ENCODE measurements at places on chromosomes 6 and 20. TPM values are rescaled to one million over a fixed set of nuclear protein-coding genes. Genes with fewer than 3 reads are reported as not detected.

The SIRPD gene
- total RNA-seq: not detected

DNA sequence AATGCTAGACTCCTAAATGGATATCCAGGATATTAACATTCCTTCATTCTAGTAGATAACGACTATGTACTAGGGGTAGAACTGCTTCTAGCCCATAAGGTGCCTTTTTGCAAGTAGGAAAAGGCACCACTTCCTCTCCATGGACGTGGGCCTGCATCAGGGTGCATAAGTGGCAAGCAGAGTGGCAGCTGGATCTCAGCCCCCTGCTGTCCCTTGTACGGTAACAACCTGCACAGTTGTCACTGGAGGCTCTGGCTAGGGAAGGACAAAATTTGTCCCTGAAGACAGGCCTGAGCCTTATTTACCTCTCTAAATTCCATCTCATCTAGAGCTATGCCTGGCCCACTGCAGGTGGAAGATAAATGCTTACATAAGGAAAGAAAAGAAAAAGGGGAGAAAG is 42.5 kb upstream of the SAYSD1 start:
- no peak overlapping the region for H3K27ac ChIP-seq
- no peak overlapping the region for H3K4me3 ChIP-seq
- no peak for DNase-seq
- H3K4me1 ChIP-seq: no peaks in the 10 kb centered on the region

The BCAS4 gene
- total RNA-seq: 21.4 TPM

The KHDC1L gene
- not detected for total RNA-seq

The EYA2 gene
- 0.74 TPM for total RNA-seq

DNA sequence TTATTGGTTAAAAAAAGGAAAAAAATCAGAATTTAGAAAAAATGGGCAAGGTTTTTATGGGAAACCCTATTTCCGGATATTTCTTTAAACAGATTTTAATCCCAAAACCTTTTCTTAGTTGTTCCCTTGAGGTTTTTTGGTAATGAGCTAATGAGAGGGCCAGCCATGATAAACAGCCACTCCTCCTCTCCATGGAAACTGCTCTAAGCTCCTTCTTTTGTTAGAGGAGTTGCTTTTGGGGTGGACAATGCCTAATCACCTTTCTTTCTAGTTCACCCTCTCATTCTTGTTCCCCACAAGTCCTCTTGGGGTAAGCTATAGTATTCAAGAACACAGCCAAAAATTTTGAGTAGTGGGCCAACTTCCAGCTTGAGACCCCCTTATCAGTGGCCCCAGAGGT is 105.0 kb upstream of the FAM184A start:
- no peaks in the 10 kb centered on the region for H3K4me1 ChIP-seq
- peaks cover 5% of the 10 kb centered on the region for H3K36me3 ChIP-seq
- DNase-seq: no peak

DNA sequence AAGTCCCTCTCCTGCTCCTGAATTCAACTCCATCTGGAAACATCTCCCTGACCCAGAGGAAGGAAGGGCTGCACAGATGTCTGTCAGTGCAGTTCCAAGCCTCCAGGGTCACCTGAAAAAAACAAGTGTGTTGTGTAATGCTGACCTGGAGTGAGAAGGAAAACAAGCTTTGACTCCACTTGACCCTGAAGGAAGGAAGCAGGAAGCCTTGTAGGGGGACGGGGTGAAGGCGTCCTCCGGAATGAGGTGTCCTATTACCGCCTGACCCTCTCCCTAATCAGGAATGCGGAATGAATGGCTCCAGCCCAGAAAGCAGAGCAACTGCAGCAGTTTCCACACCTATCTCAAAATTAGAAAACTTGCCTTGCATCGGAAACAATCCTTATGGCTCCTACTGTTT is 13.9 kb upstream of the ADGRF5 start:
- DNase-seq: peak; percentile 62
- H3K27me3 ChIP-seq: no peaks in the 10 kb centered on the region
- H3K27ac ChIP-seq: no peak overlapping the region
- no peak overlapping the region for H3K4me3 ChIP-seq
- H3K36me3 ChIP-seq: no peaks in the 10 kb centered on the region
- no peaks in the 10 kb centered on the region for H3K4me1 ChIP-seq

- no peaks in the 10 kb centered on the region for H3K27me3 ChIP-seq
- no peak overlapping the region for H3K4me3 ChIP-seq
- no peak for DNase-seq
- no peak overlapping the region for H3K27ac ChIP-seq
- H3K4me1 ChIP-seq: no peaks in the 10 kb centered on the region
Measured at GRCh38 chr6:112058243-112059032, 4.5 kb downstream of the CCN6 start.

GRCh38 chr6:5905431-5906339 is 101.0 kb downstream of the NRN1 start:
- H3K36me3 ChIP-seq: no peaks in the 10 kb centered on the region
- H3K4me3 ChIP-seq: no peak overlapping the region
- no peaks in the 10 kb centered on the region for H3K4me1 ChIP-seq
- H3K27me3 ChIP-seq: no peaks in the 10 kb centered on the region
- H3K27ac ChIP-seq: no peak overlapping the region

The MUC21 gene
- not detected for total RNA-seq

DNA sequence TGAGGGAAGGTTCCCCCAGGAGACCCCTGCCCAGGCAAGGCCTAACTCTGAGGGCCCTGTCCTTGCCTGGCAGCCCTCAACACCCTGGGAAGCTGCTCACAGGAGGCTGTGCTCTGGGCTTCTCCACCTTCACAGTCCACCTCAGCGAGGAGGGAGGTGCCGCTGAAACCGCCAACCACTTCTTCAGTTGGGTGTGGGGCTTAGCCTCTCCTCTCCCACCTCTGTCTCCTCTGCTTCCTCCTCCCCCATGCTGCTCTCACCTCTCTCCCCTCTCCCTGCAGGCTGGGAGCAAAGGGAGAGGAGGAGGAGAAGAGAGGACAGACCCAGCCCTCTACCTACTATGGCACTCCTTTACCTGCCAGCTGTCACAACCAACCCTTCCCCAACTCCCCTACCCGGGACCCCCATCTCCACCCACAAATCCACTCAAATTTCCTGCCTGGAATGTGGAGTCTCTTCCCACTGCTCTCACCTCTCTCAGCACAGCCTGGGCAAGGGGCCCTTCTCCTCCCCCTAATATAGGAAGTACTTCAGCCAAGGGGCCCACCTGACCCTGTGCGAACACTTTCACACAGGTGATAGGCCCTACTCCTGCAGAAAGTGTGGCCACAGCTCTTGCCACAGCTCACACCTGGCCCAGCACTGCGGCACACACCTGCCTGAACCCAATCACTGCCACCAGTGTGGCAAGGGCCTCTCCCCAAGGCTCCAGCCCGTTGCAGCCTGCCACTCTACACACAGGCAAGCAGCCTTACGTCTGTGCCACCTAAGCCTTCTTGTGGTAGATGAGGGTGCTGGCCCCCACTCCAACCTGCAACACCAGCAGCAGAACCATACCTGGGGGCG is 7.2 kb downstream of the RING1 start:
- DNase-seq: no peak
- no peaks in the 10 kb centered on the region for H3K36me3 ChIP-seq
- H3K4me1 ChIP-seq: no peaks in the 10 kb centered on the region
- H3K27me3 ChIP-seq: peaks cover 62% of the 10 kb centered on the region
- H3K4me3 ChIP-seq: peak overlapping the region; percentile 39

The ANGPT4 gene
- total RNA-seq: 0.07 TPM

The PTGIS gene
- total RNA-seq: 18.9 TPM

DNA sequence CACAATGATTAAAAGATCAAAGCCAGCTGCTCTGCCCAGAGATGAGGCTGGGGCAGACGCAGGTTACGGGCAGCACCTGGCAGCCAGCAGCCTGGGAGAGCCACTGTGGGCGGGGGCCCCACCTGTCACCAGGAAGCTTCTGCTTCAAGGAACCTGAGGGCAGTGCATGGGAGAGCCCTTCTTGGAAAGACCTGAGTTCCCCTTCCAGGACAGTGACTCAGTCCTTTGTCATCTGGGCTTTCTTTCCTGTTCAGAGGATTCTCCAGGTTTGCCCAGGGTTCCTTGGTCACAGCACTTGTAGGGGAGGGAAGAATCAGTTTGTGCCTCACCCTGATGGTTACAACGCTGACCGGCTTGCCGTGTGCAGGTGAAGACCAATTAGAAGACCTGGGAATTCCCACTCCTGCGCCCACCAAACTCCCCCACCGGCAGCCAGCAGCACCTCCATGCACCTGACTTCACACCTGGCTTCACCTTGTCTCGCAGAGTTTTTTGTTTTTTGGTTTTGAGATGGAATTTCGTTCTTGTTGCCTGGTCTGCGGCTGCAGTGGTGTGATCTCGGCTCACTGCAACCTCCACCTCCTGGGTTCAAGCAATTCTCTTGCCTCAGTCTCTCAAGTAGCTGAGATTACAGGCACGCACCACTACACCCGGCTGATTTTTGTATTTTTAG is 2.0 kb downstream of the ZBP1 start:
- H3K36me3 ChIP-seq: no peaks in the 10 kb centered on the region
- no peak overlapping the region for H3K27ac ChIP-seq
- H3K4me1 ChIP-seq: no peaks in the 10 kb centered on the region
- no peak for DNase-seq

- DNase-seq: no peak
- no peak overlapping the region for H3K4me3 ChIP-seq
- no peaks in the 10 kb centered on the region for H3K27me3 ChIP-seq
- no peaks in the 10 kb centered on the region for H3K4me1 ChIP-seq
- no peak overlapping the region for H3K27ac ChIP-seq
- H3K36me3 ChIP-seq: no peaks in the 10 kb centered on the region
Measured at GRCh38 chr6:168147205-168147738, 68.3 kb upstream of the FRMD1 start.

DNA sequence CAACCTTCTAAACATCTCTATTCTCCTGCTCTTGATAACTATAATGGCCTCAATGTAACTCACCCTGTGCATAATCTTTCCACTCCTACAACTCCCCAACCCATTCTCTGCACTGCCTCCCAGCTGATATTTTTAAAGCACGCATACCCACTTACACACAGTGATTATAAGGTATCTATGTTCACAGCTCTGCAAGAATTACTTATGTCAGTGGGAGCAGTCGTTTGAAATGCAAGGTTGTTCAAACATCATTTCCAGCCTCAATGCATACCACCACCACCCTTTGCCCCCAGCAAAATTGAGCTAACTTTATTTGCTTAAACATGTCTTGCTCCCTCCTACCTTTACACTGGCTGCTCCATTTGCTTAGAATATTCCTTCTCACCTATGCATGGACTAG is 506.0 kb downstream of the RFPL4B start:
- H3K4me1 ChIP-seq: no peaks in the 10 kb centered on the region
- no peak overlapping the region for H3K4me3 ChIP-seq
- H3K27ac ChIP-seq: no peak overlapping the region
- no peak for DNase-seq
- H3K27me3 ChIP-seq: no peaks in the 10 kb centered on the region

- H3K27ac ChIP-seq: no peak overlapping the region
- H3K27me3 ChIP-seq: no peaks in the 10 kb centered on the region
- no peak for DNase-seq
Measured at GRCh38 chr6:25172819-25173218, 106.4 kb upstream of the CARMIL1 start.

The RPS6KA2 gene
- total RNA-seq: 10.4 TPM

The NKAPL gene
- 0.13 TPM for total RNA-seq

DNA sequence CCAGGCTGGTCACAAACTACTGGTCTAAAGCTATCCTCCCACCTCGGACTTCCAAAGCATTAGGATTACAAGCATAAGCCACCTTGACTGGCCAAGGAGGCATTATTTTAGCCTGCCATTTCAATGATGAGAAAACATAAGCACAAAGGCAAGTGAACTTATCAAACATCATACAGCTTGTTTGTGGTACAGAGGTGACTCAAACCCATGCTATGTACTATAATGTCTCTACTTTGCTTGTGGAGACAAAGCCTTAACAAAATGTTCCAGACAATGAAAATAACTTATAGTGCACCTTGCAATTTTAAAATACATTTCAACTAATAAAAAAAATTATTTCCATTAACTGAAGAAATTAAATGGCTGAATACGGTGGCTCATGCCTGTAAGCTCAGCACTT is 26.2 kb downstream of the HDAC2 start:
- no peak overlapping the region for H3K4me3 ChIP-seq
- no peaks in the 10 kb centered on the region for H3K27me3 ChIP-seq
- no peak for DNase-seq
- no peak overlapping the region for H3K27ac ChIP-seq
- H3K36me3 ChIP-seq: peaks cover 81% of the 10 kb centered on the region
- no peaks in the 10 kb centered on the region for H3K4me1 ChIP-seq

DNA sequence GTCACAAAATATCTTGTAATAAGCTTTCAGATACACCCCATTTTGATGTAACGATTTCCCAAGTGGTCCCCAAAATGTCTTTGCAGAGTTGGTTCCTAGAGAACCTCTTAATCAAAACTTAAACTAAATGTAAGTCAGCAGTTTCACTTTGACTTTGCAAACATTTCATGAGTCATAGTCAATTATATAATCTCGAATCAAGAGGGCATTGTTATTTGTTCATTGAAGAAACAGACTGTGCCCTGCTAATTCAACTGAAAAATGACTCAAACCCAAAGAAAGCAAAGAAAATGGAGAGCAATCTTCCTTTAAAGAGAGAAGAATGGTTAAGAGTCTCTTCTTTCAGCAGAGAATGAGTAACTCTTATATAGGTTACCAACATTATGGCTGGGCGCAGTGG is 58.3 kb downstream of the IPCEF1 start:
- no peaks in the 10 kb centered on the region for H3K36me3 ChIP-seq
- H3K27me3 ChIP-seq: no peaks in the 10 kb centered on the region
- H3K4me1 ChIP-seq: 0 out of 2 replicates have a peak, but pooled peaks cover 2% of the 10 kb centered on the region
- no peak overlapping the region for H3K27ac ChIP-seq
- no peak overlapping the region for H3K4me3 ChIP-seq

DNA sequence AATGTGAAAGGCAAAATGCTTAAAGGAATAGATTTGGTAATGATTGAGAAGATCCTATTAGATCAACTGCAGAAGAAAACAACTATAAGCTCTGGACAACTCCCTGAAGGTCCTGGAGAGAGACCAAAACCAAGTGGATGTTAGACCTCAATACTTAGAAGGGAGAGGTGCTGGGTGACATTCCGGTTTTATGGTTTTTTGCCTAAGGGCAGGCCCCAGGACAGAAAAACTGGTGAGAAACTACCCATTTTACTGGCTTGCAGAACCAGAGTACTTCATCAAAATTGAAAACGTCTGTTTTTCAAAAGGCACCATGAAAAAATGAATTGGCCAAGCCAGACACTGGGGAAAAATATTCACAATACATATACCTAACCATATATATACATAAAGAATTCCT is 26.3 kb downstream of the SAMHD1 start:
- H3K4me1 ChIP-seq: no peaks in the 10 kb centered on the region
- H3K4me3 ChIP-seq: no peak overlapping the region
- no peak for DNase-seq
- no peaks in the 10 kb centered on the region for H3K27me3 ChIP-seq

The RBPJL gene
- total RNA-seq: not detected

- H3K36me3 ChIP-seq: peaks cover 76% of the 10 kb centered on the region
- no peak overlapping the region for H3K27ac ChIP-seq
- no peaks in the 10 kb centered on the region for H3K4me1 ChIP-seq
- H3K27me3 ChIP-seq: no peaks in the 10 kb centered on the region
- H3K4me3 ChIP-seq: no peak overlapping the region
- peak; percentile 82 for DNase-seq
Measured at GRCh38 chr20:41173161-41173721, 35.9 kb downstream of the PLCG1 start.

The BIRC7 gene
- 0.31 TPM for total RNA-seq
